ENCODE measurements at places on chromosomes 2 and 18.

GRCh38 chr18:9106800-9107584 is 4.5 kb downstream of the NDUFV2 start:
- DNase-seq: no peak

GRCh38 chr2:15912203-15912602 is 28.1 kb upstream of the MYCN start:
- peak; percentile 71 for DNase-seq

DNA sequence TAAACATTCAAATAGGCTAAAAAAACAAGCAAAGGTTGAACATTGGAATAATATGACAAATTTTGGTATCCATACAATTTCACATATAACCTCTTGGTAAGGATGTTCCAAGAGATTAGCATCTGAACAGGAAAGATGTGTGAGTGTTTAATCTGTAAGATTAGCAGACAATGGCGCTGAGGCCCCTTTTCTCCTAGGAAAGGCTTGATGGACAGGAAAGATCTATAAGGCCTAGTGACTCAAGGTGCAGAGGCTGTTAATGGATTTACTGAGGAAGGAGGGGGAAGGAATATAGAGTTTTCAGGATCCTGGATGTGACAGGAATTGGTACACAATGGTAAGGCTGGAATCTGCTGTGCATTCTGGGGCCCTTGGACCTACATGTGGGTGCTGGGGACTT is 48.1 kb upstream of the SMAD2 start:
- no peak for DNase-seq

- peak; percentile 12 for DNase-seq
These were observed 127.3 kb upstream of the ERBB4 start for GRCh38 chr2:212665948-212666347.

DNA sequence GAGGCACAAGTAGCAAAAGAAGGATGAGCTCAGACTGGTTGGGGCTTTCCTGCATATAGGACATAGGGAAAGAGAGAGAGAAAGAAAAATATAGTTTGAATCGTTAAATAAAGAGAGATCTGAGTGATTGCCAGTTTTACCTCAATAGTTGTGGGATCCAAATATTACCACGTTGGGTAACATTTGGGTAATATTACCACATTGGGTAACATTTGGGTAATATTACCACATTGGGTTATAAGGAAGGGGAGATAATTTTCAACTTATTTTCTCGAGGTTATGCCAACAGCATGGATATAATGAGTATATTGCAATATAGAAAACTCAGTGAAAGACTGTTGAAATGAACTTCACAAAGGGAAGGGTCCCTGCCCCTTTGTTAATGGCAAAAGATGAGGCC is 20.7 kb downstream of the SP140 start:
- no peak for DNase-seq

DNA sequence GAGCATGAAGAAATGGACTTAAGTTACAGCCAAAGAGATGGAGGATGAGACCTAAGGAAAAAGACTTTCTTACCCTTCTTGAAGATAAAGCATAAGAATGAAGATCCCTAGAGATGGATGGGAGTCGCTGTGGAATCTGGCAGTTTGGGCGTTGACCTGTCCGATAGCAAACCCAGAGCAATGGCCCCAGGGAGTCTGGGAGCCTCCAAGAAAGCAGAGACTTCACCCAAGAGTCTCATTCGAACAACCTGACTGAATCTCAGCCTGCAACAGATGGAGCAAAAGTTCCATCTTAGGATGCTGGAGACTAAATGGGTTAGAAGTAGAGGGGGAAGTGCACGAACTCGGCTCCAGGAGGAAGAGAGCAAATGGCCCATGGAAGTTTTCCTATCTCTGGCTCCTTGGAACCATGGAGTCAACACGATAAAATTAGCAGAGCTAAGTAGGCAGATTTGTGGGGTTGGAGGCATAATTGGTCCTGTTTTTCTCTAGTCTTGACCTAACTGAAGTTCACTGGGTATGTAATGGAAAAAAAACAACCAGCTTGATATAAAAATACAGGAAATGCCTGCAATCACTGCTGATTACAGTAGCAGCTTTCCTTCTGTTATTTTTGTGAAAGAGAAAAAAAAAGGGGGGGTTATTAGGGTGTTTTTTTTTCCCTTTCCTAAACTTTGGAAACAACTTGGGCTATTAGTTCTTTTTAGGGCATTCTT is 178.4 kb upstream of the EPAS1 start:
- peak; percentile 76 for DNase-seq

GRCh38 chr2:86283411-86284030 is 53.9 kb downstream of the REEP1 start:
- no peak for DNase-seq

DNA sequence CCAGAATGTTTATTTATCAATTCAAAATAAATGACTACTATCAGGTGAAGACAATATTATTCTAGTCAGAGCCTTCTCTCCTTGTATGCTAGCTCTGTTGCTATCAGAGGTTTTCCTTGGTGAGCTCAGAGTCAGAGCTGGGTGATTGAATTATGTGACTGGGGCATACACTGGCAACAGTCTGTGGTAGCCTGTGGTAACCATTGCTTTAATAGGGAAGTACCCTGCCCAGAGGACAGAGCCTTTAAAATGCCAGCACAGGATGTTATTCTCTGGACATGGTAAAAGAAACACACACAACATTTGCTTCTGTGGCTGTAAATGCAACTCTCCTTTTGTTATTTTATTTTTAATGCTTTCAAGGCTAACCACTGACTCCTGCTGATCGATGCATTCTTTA is 124.7 kb downstream of the PPP1R1C start:
- no peak for DNase-seq

DNA sequence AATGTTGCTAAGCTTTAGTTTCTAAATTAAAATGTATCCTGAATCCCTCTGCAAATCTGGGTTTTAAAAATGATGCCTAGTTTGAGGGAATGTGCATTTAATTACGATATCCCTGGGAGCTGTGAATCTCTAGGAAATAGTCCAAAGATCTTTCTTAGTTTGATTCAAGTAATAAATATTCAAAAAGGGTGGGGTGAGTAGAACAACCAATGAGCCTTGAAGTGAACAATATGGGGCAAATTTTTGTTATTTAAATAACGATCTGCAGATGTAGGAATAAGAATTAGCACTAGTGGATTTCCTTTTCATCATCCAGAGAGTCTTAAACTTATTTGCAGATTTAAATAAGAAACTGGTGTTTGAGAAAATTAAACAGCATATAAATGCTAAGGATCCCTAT is 106.3 kb downstream of the ACVR1 start:
- no peak for DNase-seq

GRCh38 chr18:59353079-59353680 is 5.9 kb downstream of the LMAN1 start:
- peak; percentile 18 for DNase-seq

DNA sequence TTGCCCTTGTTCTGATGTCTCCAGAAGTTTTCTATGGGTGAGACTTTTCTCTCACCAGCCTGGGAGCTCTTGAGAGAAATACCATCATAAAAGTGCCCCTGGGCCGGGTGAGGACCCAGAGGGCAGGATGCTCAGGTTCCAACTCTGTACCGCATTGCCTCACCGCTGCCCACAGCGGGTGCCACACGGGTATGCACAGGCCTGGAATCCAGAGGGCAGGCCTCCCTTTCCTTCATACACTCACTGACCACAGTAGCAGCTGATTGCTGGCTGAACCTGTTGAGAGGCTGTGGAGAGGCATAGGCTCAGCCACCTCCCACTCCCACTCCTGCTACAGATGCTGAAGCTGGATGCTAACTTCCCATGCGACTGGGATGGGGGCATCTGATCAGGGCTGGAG is 293.8 kb downstream of the CYP26B1 start:
- no peak for DNase-seq

- DNase-seq: no peak
These were observed 116.5 kb upstream of the ZNF804A start for GRCh38 chr2:184481865-184482264.

DNA sequence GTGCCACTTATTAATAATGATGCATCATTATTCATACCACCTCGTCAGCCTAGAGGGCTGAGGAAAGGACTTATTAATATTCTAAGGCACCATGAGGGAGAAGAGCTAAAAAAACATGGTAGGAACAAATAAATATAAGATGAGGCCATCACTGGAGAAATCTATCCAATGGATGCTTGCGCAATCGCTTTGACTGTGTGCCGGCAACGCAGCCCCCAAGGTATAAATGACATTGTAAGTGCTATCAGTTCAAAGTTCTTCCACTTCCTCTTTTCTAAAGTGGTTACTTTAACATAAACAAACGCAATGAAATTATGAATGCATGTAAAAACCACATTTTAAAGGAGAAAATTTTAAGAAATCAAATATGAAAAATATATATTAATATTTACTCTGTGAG is 164.6 kb downstream of the EIPR1 start:
- DNase-seq: no peak

DNA sequence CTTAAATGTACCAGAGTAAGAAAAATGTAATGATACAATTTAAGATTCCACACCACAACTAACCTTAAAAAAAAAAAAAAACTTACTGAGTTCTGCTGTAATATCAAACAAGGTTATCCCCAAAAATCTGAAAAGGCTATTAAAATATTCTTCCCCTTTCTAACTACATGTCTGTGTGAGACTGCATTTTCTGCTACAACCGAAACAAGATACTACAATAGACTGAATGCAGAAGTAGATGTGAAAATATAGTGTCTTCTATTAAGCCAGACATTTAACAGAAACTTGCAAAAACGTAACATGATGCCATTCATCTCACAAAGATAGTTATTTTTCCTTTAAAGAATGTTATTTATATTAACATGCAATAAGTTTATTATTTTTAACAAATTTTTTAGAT is 16.2 kb downstream of the SS18 start:
- DNase-seq: no peak

DNA sequence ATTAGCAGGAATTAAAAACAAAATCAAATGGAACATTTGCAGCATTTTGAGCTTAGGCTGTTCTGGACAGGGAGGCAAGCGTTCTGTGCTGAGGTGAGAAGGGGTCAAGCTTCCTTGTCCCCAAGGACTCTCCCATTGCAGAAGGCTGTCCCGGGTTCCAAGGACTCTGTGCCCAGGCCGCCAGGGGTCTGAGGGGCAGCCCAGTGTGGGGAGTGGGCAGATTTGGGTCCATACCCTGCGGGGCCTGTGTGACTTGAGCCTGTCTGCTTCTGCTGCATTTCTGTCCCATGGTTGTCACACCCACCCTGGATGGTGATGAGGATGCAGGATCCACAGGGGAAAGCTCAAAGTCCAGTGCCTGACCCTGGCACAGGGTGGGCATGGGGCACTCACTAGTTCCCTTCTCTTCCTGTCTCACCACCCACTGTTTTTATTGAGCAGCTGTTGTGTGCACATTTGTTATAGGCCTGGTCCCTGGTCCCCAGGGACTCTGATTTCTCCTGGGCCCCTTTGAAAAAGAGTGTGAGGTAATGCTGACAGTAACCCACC is 211.4 kb upstream of the HS6ST1 start:
- DNase-seq: no peak

DNA sequence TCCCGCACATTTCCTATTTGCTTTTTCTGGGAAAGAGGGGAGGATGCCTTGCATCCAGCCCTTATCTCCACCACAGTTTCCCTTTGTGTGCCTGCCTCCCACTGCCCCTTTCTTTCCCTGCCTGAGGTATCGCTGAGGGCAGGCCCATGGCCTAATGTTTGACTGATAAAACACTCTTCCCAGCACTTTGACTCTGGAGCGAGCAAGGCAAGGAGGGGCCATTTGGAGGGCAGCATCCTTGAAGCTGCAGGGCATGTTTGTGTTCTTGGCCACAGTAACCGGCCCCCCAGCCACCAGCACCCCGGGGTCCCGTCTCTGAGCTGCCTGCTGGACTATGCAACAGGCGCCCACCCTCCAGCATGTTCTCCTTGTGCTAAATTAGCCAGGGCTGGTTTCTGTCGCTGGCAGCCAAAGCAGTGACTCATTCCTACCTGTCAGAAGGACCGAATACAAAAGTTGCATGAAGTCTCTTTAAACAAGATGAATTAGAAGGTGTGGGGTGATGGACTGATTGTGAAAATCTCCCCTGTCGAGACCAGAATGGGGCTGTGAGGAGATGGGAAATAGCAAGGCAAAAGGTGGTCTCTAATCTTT is 50.7 kb downstream of the BCL2L11 start:
- no peak for DNase-seq

- no peak for DNase-seq
These were observed 23.9 kb upstream of the SPATA3 start for GRCh38 chr2:230972046-230972445.

DNA sequence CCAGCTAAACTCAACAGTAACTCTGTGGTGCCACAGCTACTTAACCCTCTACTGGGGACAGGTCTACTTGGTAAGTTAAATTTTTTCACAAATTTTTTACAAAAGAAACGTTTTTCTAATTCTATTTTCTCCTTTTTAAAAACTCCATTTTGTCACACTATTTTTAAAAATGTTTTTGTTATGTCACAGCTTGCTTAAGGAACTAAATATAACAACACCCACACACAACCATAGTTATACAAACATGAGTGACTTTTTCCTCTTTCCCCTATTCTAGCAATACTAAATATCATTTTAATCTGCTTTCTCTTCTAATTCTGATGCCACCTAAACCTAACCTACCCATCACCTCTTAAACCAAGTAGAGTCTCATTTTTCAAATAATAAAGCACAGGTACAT is 160.5 kb upstream of the EPC2 start:
- DNase-seq: no peak

DNA sequence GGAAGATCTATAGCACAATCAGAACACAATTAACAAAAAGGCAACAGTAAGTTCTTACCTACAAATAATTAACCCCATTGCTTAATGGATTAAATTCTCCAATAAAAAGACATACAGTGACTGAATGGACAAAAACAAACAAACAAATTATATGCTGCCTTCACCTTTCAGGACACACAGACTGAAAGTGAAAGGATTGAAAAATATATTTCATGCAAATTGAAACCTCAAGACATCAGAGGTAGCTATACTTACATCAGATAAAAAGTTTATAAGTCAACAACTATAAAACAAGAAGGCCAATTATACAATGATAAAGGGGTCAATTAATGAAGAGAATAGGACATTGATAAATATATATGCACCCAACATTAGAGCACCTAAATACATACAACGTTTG is 741.2 kb upstream of the FAM98A start:
- DNase-seq: no peak

DNA sequence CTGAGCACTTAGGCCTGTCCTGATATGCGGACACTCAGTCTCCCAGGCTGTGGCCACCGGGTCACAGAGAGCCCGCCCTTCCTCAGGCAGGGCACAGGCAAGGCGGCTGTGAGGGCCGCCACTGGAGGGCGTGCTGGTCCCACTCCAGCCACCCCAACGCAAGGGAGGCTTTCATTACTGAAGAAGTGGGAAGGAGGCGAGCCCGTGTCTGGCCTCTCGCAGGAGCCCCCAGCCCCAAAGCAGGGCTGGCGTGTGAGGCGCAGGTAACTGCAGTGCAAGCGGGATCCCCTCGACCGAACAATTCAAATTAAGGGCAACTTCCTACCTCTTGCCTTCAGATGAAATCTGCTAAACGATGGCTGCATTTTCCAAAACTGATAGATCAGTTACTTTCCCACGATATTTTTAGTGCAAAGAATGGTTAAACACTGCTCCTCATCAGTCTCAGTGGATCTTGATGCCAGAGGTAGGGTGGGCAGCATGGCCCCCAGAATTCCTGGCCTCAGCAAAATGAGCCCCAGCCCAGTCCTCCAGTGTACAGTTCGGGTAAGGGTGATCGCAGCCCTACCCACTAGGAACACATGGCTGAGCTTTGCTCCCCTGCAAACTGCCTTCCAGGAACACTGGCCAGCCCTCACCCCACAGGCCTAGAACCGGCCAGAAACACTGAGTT is 97.2 kb downstream of the SEPTIN10 start:
- peak; percentile 24 for DNase-seq

All from choroid plexus epithelial cell (primary cell).